ENCODE measurements at places on chromosomes 13 and 19. TPM values are rescaled to one million over a fixed set of nuclear protein-coding genes. Genes with fewer than 3 reads are reported as not detected.

DNA sequence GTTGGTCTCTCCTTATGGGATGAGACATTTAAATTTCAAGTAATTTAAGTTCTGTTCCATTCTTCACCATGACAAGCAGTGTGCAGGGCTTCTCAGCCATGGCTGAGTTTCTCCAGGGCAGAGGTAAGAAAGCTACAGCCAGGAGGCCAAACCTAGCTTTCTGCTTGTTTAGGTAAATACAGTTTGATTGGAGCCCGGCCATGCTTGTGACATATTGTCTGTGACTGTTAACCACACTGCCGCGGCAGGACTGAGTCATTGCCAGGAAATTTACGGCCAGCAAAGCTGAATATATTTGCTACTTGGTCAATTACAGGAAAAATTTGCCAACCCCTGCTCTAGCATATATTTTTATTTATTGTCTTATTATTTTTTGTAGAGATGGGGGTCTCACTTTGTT, 10.7 kb downstream of the NLRP8 start:
- peak; percentile 77 for DNase-seq

- no peak for DNase-seq
Observed at GRCh38 chr13:78881054-78881453, 222.1 kb upstream of the OBI1 start.

DNA sequence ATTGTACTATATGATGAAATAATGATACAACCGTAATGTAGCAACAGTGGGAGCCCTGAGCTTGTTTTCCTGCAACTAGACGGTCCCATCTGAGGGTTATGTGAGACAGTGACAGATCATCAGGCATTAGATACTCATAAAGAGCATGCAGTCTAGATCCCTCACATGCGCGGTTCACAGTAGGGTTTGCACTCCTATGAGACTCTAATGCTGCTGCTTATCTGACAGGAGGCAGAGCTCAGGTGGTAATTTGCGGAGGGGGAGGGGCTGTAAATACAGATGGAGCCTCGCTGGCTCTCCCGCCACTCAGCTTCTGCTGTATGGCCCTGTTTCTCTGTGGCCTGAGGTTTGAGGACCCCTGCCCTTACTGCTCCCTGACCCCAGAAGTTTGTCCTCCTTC, 13.7 kb downstream of the EPHX3 start:
- no peak for DNase-seq

DNA sequence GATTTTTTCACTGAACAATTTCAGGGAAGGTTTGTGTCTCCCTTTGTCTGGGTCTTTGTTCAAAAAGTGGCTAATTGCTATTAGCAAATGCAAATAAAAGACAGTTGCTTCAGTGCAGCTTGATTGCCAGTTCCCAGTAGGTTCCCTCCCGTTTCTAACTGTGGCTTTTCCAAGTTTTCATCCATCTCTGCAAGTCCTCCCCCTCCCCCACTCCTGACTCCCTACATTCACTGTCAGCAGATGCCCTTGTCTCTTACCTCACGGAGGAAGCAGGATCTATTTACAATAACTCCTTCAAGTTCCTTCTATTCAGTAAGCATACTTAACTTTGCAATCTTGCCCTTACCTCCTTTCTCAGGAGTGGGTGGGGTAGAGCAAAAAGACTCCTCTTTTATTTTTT, 55.4 kb upstream of the SCEL start:
- no peak for DNase-seq

- peak; percentile 80 for DNase-seq
Observed at GRCh38 chr19:33406521-33407139, 33.1 kb downstream of the CEBPG start.

DNA sequence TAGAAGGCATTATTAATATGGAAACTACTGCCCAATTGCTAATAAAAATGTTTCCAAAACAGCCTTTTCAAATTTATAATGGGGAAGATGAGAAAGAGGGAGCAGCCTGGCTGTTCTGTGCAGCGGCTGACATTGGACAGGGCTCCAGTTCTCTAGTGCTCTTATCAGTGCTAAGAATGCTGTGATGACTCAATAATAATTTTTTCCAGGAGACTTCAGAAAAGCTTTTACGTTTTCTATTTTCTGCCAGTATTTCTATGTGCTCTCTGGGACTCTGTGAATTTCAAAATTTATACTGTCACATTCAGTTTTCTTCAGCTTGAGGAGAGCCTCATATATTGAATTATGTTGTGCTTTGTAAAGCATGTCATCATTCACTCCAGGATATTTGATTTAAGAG, 209.6 kb downstream of the VWA8 start:
- no peak for DNase-seq

CLEC4M gene
- not detected for total RNA-seq

- no peak for DNase-seq
Observed at GRCh38 chr19:4233282-4233853, 4.0 kb downstream of the EBI3 start.
